ENCODE measurements at places on chromosomes 3 and 15. TPM values are rescaled to one million over a fixed set of nuclear protein-coding genes. Genes with fewer than 3 reads are reported as not detected.

The GPR62 gene
- total RNA-seq, result not detected

The C3orf18 gene
- 29.0 TPM for total RNA-seq

The FSIP1 gene
- 0.30 TPM for total RNA-seq

The IQSEC1 gene
- 58.2 TPM for total RNA-seq

The CRABP1 gene
- total RNA-seq, result not detected

The PLCD1 gene
- 21.2 TPM for total RNA-seq

The ERC2 gene
- not detected for total RNA-seq

The CYP8B1 gene
- not detected for total RNA-seq

The EXOG gene
- 28.1 TPM for total RNA-seq

The GPR171 gene
- total RNA-seq, result 144 TPM

The ANKRD34C gene
- not detected for total RNA-seq

The SAMMSON gene
- not detected for total RNA-seq

The ADPGK gene
- total RNA-seq, result 94.2 TPM
